Activated naive CD4-positive, alpha-beta T cell treated with anti-CD3 and anti-CD28 coated beads, Interleukin-2, amount 10 ng/mL, durations not matched to agents 7 days and 5 days (primary cell): ENCODE measurements at places on chromosomes 6 and 20.
A peak's percentile ranks its signal among the peaks of the same experiment; 100 is the strongest.

- DNase-seq = no peak
These were observed 42.6 kb upstream of the MTHFD1L start for GRCh38 chr6:150822932-150823331.

DNA sequence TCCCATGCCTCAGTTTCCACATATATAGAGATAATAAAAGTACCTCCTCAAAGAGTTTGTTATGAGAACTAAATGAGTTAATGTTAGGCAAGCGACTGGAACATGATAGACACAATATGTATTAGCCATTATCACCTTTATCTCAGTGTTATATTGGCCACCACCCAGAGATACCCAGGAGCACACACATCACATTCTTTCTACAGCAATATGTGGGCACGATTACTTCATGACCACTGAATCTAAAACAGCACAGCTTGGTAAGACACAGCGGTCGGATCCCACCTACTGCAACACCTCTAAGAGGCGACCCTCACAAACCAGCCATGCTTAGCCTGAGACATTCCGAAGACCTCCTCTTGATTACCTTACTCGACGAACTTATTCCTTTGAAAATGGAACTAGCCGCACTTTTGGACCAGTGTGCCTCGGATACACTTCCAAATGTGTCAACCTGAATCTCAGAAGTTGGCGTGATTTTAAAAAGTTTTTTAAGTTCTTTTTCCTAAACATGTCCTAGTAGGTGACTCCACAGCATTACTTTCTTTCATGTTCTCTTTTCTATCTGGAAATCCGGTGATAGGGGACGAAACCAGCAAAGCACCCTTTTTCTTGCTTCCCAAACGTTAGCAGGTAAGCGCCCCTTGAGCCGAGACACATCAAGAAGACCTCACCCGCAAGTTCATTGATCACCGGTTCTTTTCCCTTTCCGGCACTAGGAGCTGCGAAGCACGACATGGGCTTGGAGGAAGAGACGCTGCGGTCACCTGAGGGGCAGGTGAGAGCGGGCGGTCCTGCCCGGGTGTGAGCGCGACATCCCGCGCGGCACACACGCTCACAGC lies 923 bp downstream of the GMDS start:
- DNase-seq = no peak

- no peak for DNase-seq
These were observed 39.8 kb upstream of the RSPO4 start for GRCh38 chr20:1041845-1042390.

DNA sequence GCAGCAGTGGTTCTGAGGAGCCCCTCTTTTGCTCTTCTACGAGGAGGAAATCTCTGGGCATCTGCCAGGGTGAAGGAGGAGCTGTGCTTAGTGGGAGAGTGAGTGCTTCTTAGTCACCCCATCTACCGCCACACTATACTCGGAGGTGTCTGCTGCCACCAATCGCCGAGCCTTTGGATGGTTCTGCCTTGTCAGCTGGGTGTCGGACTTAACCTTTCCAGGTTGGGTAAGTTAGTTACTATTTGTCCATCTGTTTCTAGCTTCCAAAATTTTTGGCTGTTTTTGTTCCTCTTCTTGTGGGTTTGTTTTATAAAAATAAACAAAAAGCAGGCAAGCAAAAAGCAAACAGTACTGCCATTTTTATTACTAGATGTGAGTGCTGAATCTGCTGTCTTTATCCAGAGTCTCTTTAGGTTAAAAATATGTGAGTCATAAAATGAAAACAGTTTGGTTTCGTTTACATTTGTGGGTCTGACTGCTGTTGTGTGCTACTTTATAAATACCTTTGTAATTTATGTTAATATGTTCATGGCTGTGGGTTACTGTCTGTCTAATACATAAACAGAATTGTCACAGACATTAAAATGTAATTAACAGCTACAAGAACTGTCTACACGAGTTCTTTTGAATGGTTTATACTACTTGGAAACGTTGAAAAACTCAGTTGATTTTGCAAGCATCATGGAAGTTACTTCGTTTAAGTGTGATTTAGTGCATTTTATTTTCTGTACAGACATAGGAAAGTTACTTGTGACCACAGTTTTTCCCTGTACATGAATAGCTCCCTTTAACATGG lies 89.2 kb downstream of the ARID1B start:
- no peak for DNase-seq

DNA sequence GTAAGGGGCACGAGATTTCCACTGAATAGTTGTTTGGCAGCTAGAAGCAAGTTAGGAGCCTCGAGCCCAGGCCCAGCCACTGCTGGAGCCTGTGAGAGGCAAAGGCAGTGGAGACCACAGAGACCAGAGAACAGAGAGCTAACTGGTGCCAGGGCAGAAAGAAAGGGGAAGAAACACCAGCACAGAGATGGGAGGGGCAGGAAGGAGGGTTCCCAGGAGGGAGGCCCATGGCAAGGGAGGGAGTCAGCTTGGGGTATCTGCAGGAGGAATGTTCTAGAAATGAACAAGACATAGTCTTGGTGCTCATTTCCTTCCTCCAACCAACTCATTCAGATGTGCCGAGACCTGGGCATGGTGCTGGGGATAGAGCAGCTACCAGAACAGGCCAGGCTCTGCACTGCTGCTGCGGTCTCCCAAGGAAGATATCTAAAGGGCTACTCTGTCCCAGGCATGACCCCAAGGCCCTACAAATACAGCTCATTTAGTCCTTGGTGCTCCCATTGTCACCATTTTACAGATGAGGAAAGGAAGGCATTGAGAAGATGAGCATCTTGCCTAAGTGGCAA lies 10.7 kb downstream of the ANGPT4 start:
- DNase-seq = no peak

DNA sequence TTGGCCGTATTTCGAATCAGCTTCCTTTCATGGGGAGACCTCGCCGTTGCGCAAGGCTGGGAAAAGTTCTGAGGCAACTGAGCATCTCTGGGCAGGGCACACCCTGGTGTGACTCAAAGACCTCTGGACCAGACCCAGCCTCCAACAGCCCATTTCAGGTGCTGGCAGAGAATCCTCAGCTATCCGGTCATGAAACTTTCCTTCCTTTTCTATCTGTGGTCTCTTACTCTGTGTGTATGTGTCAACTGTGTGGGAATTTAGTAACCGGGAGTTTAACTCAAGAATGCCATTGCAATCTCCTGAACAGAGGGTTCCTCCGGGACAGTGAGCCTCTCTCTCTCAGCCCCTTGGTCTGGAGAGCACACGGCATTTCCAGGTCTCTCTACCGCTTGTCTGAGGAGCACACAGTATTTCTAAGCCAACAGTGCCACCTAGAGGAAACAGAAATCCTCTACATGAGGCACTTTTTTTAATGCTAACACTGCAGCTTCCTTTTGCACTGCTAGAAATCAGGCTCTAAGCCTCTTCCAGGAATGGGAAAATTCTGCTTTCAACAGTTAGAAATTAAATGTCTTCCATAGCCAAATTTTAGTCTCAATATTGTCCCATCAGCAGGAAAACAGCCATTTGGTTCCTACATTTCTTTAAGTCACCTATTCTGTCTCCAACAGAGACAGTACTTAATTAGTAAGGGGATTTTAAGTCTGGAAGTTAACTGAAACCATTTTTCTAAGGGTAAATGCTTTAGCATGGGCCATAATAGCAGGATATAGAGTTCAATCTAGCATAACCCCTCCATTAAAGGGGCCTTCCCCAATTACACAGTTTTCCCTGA lies 32.7 kb downstream of the PLN start:
- DNase-seq = peak; percentile 27

DNA sequence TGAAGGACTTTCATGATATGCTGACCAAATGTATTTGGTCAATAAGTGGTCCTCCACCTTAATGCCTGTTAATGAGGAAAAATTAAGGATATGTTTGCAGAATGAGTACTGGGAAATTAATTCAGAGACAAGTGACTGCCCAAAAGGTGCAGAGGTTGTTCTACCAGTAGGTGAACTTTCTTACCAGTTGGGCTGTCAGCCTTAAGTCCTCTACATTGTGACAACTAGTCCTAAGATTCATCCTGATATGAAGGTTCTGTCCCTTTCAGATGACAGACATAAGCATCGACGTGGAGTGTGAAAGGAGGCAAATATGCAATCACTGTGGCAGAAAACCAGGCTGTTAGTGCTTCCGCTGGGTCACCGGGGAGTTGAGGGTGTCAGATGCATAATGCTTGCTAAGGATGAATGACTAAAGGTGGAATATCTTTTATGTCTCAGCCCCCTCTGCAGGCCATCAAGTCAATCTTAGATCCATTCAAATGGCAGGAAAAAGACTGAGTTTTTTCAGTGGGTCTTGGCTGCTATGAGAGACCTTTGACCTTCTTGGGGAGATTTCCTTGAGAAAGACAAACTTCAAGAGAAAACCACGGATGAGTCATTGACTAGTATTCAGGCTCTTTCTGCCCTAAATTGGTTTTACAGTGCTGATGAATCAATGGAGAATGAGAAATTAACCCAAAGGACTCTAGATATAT lies 226.0 kb downstream of the TPBG start:
- DNase-seq = no peak

GRCh38 chr6:150204705-150205472 lies 62.0 kb downstream of the PPP1R14C start:
- DNase-seq = no peak

- DNase-seq = no peak
These were observed 152.1 kb downstream of the TTLL2 start for GRCh38 chr6:167476844-167477595.

DNA sequence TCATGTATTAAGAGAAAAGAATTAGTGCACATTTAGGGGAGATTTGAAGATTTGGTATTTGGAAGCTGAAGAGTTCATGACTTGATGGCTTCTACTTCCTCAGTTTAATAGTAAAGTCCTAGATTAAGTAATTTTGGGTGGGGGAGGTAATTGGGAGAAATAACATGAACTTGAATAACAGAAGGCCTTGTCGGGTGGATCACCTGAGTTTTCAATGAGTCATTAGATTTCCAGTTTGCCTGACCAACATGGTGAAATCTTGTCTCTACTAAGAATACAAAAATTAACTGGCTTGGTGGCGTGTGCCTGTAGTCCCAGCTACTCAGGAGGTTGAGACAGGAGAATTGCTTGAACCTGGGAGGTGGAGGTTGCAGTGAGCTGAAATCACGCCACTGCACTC lies 181.0 kb downstream of the GJA1 start:
- DNase-seq = no peak

- no peak for DNase-seq
These were observed 19.0 kb downstream of the RREB1 start for GRCh38 chr6:7126754-7127153.

DNA sequence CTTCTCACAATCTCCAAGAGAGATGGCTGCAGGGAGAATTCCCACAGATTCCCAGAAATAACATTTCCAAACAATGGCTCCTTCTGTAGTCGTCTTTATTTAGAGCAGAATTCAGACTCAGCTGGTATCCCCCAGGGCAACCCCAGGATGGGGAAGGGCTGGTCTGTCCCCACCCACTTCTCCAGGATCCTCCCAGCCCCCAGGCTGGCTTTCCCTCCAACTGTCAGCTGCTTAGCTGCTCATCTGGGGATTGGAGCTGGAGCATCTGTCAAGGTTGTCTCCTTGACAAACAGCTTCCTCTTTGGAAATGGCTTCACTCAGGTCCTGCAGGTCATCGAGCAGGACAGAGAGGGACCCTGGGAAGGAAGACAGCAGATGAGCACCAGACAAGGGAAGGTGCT lies 3.5 kb upstream of the PSORS1C2 start:
- no peak for DNase-seq

GRCh38 chr6:9224539-9224938 lies 789.2 kb upstream of the SLC35B3 start:
- DNase-seq = no peak

GRCh38 chr20:62714006-62714405 lies 5.4 kb downstream of the NTSR1 start:
- no peak for DNase-seq

DNA sequence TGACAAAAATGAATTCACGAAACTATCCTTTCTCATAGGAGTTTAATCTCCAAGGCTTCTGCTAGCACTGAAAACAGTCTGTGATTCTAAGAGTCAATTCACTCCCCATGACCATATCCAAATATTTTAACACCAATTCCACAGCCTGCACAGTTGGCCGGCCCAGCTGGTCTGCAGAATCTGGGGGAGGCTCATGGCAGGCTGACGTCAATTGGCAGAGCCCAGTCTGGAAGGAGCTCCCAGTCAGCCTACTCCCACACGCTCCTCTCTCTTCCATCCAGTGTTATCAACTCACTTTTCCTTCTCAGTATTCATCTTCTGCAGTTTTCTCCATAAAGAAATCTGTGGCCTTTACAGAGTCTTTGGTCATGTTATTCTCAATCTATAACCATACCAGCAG lies 111.0 kb downstream of the TBXT start:
- no peak for DNase-seq

GRCh38 chr20:32153156-32153665 lies 43.7 kb downstream of the TM9SF4 start:
- no peak for DNase-seq

- no peak for DNase-seq
These were observed 396.7 kb upstream of the RUNX2 start for GRCh38 chr6:44931385-44931784.

DNA sequence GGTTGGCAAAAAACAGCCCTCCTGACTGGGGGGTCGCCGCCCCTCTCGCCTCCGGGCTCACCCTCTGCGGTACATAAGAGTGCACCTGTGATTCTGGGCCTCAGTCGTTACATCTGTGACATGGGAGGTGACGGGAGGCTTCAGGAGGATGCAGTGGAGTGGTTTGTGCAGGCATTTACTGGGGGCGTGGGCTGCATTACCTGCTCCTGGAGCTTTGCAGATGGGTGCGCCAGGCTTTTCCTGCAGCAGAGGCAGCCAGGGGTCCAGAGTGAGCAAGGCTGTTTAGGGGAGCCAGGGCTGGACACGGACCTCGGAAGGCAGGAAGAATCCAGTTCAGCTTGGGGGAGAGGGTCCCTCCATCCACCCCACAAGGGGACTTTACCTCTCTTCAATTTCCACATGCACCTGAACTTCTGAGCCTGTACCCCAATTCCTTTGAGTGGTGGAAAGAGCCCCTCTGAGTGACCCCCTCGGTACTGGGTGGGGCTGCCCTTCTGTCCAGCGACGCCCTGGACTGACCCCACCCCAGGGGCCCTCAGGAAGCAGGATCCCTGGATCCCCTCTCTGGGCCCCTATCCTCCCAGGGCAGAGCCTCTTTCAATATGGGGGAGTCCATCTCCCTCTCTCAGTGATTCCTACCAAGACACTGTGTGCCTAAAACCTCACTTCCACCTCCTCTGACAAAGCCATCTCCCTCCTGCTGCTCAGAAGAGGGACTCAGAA lies 134.0 kb downstream of the TAF4 start:
- DNase-seq = peak; percentile 17

DNA sequence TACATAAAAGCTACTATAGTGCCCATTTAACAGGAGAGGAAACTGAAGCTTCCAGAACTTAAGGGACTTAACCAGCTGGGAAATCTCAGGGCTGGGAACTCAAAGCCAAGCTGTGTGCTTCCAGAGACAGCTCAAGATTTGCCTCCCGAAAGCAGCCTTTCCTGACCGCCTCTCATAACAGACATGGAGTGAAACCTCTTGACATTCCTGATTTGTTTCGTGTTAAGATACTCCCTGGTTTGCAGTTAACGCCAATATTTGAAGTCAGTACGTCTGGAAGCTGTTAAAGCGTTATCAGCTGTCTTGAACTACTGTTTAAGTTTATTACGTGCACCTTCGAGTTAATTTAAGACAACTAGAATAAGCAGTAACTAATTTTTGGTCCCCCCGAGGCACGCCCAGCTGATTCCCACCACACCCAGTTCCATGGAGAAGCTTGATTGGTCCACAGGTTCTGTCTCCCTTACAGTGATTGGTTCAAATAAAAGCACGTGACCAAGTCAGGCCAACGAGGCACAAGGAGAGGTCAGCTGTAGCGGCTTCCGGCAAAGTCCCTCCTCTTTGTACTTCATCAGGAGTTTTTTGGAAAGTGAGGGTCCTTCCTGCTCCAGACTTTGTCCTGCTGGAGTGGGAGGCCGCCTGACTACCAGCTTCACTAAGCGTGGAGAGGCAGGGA lies 8.9 kb upstream of the TCP11 start:
- no peak for DNase-seq

- DNase-seq = no peak
These were observed 478.5 kb downstream of the PKHD1 start for GRCh38 chr6:51608932-51609331.
